ENCODE measurements at places on chromosomes 1 and 21.

DNA sequence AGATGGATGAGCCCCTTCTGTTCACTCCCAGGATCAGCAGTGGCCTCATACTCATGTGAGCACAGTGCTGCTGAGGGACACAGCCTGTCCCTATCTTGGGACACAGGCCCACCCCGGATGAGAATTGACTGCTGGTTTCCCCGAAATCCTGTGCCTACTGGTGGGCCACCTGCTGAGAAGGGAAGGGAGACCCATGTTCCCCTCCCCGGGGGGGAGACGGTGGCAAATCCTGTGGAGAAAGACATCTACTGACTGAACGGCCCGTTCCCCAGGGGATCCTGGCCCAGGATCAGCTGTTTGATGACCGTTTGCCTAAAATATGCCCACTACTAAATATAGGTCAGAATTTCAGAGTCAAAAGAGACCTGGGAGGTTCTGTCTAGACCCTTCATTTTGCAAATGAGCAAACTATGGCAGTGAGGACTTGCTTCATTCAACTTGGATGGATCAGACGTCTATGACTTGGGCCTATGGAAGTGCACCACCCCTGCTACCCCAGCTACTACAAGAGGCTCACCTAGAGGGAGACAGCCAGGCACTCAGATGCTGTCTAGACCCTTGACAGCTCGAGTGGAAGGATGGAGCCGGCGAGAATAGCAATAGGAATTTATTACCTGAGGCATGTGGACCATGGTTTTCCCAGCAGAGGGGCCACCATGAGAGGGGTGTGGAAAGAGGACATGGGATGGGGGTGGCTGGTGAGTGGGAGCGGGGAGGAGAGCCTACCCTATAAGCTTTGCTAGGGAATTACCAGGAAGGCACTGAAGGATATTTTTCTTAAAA is 15.6 kb upstream of the THEMIS2 start:
- no peak for DNase-seq

DNA sequence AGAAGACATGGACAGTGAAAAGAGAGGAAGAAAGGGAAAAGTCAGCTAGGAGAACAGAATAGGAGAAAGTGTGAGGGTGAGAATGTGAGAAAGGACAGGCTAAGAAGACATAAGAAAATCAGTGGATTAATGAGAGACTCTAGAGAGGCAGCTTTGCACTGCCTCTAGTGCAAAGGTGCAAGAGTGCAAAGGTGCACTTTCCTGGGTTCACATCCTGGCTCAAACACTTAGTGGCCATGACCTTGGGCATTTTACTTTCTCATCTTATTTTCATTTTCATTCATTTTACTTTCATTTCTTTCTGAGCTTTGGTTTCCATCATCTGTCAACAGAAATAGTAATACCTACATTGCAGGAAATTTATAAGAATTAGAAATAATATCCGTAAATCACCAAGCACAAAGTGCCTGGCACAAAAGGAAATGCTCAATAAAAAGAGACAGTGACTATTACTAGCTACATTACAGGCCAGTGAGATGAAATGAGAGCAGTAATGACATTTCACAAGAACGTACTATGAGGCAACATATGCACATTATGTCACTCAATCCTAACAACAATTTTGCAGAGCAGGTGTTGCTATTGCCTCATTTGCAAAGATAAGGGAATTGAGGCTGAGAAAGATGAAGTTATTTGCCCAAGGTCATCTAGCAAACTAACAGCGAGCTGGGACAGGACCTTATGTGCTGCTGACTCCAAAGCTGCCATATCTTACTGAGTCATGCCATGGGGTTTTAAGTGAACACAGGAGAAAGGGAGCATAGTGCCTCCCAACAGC is 107.0 kb upstream of the TLR5 start:
- no peak for DNase-seq

DNA sequence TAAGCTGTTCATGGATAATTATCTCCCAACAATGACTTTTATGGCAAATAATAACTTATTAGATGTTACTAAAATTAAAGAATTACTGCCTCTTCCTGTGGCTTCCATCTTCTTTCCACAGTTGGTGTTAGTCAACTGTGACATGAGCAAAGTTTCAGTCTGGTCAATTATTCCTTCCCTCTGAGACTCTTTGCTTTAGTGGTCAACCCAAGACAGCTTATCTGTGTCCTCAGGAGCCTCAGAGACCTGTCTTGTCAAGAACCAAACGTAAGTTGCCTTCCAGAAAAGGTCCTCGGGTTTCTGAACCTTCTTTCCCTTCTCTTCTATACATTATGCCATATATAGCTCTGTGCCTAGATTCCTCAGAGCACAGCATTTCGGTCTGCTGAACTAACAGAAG is 263.2 kb upstream of the ZP4 start:
- no peak for DNase-seq

- DNase-seq = no peak
Observed at GRCh38 chr1:190975827-190976226, 498.2 kb upstream of the BRINP3 start.

DNA sequence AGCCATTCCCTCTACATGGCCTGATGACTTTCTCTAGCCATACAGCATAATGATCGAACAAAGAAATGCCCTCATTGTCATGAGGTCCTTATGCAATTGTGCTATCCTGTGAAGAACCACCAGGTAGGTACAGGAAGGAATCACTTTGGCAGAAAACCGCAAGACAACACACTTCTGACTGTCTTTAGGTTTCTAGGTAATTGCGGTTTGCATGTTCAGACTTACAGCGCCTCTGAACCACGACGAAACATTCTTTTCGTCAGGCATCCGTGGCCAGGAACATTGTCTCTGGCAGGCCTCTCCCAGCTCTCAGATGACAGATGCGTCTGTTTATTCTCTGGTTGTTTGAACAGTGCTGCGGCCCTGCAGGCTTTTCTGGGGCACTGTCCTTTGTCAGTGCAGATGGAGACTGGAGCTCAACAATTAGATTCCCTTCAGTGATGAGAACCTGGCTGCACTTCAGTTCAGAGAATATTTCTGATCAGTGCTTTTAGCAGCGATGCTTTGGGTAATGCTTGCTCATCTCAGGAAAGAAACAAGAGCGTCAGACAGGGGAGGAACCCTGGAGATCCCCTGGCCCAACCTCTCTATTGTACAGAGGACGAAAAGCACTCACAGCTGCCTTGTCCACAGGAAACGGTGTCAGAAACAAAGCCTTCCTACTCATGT is 63.4 kb downstream of the B3GALT5 start:
- peak; percentile 95 for DNase-seq

DNA sequence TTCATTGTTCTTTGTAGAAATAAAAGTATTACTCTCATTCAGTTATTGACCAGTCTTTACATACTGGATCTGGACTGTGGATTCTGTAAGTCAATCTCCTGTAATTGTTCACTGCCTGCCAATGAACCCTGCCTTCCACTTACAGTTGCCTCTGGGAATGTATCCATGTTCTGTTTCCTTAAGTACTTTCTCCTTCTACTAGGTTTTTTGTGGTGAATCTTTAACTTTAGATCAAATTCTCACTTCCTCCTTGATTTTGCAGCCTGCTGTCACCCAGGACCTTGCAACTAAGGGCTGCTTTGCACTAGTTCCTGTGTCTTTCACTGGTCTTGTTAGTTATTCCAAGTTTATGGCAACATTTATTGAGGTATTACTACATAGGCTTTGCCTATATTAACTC is 28.2 kb upstream of the ANKRD13C start:
- no peak for DNase-seq

GRCh38 chr1:246365708-246366107 is 141.4 kb downstream of the SMYD3 start:
- no peak for DNase-seq

DNA sequence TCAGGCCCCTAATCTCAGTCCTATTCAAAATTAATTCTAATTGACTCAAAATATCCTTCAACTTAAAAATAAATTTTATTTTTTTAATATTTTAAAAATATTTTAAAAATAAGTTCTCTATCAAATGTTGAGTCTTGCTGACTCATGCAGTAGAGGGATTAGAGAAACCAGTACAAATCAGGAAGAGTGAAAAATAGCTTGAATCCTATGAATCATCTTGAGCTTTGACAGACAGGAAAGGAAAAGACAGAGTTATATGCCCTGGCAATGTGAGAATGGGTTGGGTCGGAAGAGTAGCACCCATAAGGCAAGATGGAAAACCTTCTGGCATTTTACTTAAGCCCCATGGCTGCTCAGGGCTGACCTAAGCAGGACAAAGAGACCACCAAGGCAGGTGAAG is 346.6 kb upstream of the RUNX1 start:
- DNase-seq = no peak

- peak; percentile 44 for DNase-seq
Observed at GRCh38 chr1:62131093-62131725, 63.4 kb upstream of the L1TD1 start.

- no peak for DNase-seq
Observed at GRCh38 chr21:35810431-35810970, 249.8 kb downstream of the SETD4 start.

- DNase-seq = no peak
Observed at GRCh38 chr1:98669355-98670296, 8.1 kb downstream of the SNX7 start.
